ENCODE measurements at places on chromosomes 12 and 14. TPM values are rescaled to one million over a fixed set of nuclear protein-coding genes. Genes with fewer than 3 reads are reported as not detected.

GRCh38 chr12:108310489-108310888, 28.6 kb downstream of the CMKLR1 start:
- no peak for DNase-seq

- no peak for DNase-seq
Measured at GRCh38 chr14:33241331-33241730, 302.7 kb downstream of the NPAS3 start.

GRCh38 chr14:34222122-34222521, 239.9 kb downstream of the SPTSSA start:
- no peak for DNase-seq

Gene GLI1
- 0.13 TPM for total RNA-seq

- no peak for DNase-seq
Measured at GRCh38 chr14:69693801-69694729, 72.9 kb upstream of the SRSF5 start.

DNA sequence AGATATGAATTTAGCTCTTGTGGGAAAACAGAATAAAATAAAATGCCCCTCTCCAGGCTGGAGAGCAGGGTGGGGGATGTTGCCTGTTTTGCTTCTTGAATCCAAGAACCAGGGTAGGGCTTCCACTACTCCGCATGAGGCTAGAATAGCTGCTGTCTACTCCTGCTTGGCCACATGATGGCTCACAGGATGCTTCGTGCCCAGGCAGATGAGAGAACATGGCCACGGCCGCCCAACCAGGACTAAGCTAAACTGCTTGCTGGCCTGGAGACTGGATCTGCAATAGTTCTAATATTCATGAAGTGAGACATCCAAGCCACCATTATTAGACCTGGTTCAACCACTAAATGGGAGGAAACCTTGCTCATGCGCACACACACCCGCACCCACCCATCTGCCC, 122.2 kb upstream of the METAP2 start:
- DNase-seq, result no peak

- no peak for DNase-seq
Measured at GRCh38 chr12:65613692-65614091, 210.6 kb upstream of the HMGA2 start.

GRCh38 chr12:65450625-65451024, 172.1 kb downstream of the MSRB3 start:
- no peak for DNase-seq

DNA sequence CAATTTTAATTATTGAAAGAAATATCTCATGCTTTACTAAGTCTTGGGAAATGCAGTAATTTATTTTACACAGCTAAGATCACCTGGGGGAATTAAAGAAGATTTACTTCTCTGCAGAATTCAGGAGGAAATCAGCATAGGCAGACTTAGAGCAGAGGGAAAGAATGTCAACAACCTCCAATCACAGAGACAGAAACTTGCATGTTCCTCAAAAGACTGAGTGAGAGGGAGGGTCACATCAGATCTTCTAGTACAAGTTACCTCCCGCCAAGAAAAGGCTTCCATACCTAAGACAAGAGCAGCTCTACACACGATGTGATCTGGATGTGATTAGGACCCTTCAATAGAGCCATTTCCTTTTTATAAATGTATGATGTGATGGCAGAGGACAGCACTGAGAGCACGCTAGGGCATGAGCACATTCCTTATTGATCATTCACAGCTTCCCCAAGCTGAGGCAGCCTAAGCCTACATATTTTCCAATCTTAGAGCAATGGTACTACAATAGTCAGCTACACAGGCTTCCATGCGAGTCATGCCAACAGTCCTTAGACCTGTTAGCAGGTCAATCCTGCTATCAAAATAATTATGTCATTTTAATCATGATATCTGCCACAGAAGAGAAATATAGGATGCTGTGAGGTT, 403.3 kb downstream of the ETNK1 start:
- DNase-seq, result no peak

GRCh38 chr14:50741567-50741966, 73.5 kb upstream of the SAV1 start:
- no peak for DNase-seq
